ENCODE measurements at places on chromosomes 5 and 9.
A peak's percentile ranks its signal among the peaks of the same experiment; 100 is the strongest.

GRCh38 chr5:96687812-96688453 is 25.8 kb downstream of the CAST start:
- no peak for DNase-seq

DNA sequence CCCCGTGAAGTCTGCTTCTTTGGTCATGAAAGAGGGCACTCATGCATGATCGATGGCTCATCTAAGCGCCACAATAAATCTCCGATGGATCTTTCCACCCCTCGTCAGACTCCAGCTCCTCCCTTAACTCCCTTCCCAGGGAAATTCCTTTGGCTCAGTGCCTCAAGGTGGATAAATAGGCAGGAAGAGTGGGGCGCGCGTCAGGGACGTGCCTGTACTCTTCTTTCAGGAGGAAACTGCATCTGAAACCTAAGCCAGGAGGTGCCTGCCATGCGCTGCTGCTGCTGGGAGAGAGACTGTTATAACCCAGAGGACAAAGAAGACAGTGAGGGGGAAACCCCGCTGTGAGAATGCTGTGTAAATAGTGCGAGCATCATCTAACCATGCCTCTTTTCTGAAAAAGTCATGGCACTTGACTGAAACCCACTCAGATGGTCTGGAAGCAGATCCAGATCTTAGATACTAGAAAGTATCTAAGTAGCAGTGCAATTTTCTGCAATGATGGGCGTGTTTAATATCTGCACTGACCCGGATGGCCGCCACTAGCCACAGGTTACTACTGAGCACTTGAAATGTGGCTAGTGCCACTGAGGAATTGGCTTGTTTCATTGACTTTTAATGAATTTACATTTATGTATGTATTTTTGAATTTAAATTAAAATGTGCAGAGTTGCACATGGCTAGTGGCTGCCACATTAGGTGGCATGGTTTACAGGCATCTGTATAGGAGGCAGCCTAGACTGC is 120.3 kb upstream of the BASP1 start:
- DNase-seq: no peak

DNA sequence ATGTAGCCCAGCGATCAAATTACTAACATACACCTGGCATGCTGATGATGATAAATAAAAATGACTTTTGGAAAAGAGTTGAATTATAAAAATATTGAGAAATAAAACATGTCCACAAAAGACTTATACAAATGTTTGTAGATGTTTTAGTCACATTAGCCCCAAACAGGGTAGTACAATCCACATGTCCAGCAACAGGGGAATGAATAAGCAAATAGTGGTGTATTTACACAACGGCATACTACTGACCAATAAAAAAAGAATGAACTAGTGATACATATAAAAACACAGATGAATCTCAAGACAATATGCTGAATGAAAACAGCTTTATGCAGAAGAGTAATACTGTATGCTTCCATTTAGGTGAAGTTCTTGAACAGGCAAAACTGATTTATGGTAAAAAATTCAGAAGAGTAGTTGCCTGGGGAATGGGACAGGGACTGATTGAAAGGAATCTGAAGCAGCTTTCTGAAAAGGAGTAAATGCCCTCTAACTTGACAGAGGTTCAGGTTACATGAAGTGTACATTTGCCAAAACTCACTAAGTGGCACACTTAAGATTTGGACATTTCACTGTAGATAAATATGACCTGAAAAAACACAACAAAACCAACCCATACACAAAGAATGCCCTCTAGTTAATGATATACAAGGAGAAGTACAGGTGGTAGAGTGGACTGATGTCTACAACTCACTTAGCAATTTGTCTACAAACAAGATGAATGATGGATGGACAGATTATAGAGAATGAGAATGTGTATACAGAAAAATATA is 35.4 kb downstream of the ACTL7A start:
- DNase-seq: no peak

- DNase-seq: no peak
These were observed 40.4 kb upstream of the GADD45G start for GRCh38 chr9:89564346-89564878.

DNA sequence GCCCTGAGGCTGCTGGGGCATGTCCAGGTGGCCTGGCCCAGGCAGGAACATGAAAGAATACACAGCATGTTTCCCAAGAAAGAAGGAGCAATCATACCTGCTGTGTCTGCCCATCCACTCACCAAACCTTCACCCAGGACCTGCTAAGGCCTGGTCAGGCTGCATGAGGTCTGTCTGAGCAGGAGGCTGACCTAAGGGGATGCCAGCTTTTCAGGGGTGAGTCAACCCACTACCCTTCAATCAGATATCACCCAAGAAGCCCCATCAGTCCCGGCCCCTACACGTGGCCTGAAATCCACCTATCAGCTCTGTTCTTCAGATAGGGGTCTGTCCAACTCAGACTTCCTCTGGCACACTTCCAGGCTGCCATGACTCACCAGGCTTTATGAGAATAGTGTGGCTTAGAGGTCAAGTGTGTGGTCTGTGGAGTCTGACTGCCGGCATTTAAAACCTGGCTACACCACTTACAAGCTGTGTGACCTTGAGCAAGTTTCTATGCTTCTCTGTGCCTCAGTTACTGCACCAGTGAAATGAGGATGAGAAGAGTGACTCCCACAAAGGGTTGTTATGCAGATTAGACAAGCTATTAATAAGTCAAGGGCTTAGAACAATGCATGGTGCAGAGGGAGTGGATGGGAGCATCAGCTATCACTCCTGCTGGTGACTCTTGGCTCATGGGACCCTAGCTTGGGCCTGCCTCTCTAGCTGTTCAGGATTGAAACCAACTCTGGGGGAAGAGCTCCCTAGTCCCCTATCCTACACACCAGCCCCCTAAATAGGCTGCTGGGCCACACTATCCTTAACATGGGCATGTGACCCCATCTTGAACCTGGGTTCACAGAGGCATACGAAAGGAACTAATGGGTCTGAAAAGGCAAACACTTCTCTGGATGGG is 130.3 kb downstream of the PAX5 start:
- DNase-seq: peak; percentile 35

- DNase-seq: no peak
These were observed 16.1 kb downstream of the TXN start for GRCh38 chr9:110240198-110240597.

GRCh38 chr5:157312492-157312891 is 46.6 kb downstream of the CYFIP2 start:
- peak; percentile 44 for DNase-seq

- no peak for DNase-seq
These were observed 33.1 kb downstream of the NEURL1B start for GRCh38 chr5:172674155-172674554.

DNA sequence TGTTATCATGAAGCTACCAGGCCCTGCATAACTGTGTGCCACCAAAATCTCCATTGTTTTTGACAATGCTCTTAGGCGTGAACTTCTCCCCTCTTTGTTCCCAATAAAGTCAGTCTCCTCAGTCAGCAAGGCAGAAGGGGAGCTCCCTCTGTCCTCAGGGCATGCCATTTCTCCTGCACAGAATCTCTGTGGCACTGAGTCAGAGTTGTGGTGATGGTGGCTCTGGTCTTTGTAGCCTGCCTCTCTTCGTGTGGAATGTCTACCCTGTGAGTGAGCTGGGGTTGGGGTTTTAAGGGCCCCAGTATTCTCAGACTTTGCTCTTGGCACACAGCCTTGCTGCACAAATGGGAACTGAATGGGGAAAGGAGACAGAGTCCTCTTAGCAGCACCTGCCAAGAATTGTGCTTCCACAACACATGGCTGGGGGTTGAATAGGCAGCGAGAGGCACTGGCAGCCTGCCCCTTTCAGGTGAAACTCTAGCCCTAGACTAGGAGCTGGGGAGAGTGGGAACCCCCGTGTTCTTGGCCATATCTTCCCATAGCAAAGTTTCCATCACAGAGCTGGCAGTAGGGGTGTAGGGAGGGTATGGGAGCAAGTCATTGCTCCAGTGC is 146.6 kb downstream of the SH3GL2 start:
- DNase-seq: no peak

- DNase-seq: no peak
These were observed 603.7 kb downstream of the RAB3C start for GRCh38 chr5:59186623-59187022.

DNA sequence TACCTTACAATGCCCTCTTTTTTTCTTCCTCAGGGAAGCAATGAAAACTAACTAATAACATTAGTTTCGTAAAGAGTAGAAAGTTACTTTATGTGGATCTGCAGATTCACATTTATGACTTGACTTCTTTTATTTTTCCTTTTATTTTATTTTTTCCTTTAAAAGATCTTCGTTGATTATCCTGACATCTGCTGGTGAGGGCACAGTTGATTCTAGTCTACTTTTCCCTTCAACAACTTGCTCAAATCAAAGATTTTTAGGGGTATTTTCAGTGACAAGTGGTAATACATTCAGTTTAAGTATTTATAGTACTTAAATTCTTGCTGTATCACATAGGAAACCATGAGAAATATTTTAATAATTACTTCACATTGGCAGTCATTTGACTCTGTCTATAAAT is 4.9 kb downstream of the EDIL3 start:
- no peak for DNase-seq

GRCh38 chr5:163293836-163294235 is 143.6 kb upstream of the CCNG1 start:
- DNase-seq: no peak

GRCh38 chr9:13816837-13817236 is 497.1 kb downstream of the NFIB start:
- DNase-seq: no peak

GRCh38 chr5:40406741-40407211 is 272.9 kb upstream of the PTGER4 start:
- DNase-seq: no peak

GRCh38 chr5:111505096-111505495 is 7.2 kb downstream of the STARD4 start:
- no peak for DNase-seq

DNA sequence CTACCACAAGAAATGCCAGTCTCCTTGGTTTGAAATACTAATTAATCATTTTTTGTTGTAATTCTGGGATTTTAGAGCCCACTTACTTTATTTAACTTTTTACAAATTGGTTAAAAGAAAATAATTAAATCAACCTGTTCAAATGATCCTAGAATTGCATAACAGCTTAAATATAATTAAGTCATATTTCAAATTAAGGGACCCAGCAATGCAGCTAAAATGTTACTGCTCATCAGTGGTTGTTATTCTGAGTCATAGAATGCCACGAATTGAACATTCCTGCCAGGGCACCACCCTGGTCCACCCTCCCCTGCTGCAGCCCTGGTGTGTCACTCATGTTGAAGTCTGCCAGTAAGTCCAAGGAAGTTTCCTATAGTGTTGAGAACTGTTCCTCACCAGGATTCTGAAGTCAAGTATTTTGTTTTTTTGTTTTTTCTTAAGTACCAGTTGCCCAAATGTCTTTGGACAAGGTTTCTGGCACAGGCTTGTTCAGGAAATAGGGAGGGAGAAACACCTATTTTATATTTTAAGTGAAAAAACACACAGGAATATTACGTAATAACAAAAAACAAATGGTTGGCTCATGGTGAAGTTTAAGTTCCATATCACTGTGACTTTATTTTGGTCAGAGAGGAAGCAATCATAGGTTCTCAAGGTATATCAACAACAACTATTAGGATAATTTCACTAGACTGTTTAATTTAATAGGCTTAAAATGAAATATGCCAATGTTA is 4.3 kb upstream of the ITGA1 start:
- no peak for DNase-seq

DNA sequence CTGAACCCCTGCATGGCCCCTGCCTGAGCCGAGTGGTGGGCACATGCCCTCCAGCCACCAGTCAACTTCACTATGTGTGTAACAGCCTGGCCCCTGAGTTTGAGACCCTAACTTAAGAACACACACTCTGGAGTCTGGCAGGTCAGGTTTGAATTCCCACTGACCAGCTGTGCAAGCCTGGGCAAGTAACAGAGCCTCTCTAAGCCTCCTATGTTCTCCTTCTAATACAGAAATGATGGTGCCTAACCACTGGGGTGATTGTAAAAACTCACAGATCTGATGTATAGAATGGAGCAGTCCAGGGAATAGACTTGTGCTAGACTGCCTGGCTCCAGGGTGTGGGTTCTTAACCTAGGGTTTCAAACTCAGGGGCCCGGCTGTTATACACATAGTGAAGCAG is 16.7 kb upstream of the AKNA start:
- no peak for DNase-seq

GRCh38 chr9:124869466-124869985 is 7.6 kb downstream of the ARPC5L start:
- no peak for DNase-seq

GRCh38 chr9:38390442-38390841 is 2.1 kb upstream of the ALDH1B1 start:
- DNase-seq: no peak

DNA sequence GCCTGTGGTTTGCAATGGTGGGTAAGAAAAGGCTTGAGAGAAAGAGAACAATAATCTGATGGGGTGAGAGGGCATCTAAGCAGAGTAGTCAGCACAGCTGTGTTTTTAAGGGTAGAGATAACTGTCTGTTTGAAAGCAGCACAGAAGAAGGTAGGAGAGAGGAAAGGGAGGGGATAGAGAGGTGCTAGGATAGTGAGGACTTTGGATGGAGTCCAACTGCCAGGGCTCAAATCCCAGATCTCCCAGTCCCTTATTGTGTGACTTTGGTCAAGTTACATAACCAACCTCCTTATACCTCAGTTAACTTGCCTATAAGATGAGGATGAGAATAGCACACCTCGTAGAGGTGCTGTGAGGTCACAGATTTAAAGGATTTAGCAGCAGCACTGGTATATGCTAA is 55.6 kb downstream of the GPR21 start:
- DNase-seq: no peak

DNA sequence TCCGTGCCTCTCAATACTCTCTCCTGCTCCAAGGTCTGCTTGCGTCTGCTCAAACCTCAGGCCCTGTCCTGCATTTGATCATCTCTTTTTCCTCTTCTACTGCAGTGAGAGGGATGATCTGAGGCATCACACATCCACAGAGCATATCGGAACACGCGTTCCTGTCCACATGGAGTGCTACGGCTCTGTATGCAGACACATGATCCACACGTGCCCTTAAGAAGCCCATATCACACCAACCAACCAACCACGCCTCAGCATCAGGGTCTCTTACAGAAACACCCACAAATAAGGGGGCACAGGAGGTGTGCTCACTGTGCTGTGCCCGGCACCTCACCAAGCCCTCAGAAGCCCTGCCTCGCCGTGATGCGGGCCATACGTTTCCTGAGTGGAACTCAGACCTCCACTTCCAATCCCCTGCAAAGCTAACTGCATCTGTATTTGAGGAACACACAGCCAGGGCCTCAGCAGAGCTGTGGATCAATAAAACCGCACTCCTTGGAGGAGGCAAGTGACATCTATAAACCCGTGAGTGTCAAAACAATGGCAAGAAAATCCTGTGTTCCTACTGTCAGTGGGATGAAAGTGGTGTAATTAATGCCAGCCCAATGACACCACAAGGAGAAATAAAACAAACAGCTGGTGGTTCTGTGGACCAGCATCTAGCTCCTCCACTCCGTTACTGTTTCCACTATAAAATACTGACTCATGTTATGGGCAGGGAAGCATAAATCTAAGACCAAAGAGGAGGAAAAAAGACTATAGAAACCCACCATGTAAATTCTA is 40.4 kb downstream of the AK8 start:
- DNase-seq: no peak

- DNase-seq: no peak
These were observed 731.5 kb upstream of the CDH9 start for GRCh38 chr5:27769748-27770402.
